ENCODE measurements at places on chromosomes 2 and 18. TPM values are rescaled to one million over a fixed set of nuclear protein-coding genes. Genes with fewer than 3 reads are reported as not detected.
A peak's percentile ranks its signal among the peaks of the same experiment; 100 is the strongest.

DNA sequence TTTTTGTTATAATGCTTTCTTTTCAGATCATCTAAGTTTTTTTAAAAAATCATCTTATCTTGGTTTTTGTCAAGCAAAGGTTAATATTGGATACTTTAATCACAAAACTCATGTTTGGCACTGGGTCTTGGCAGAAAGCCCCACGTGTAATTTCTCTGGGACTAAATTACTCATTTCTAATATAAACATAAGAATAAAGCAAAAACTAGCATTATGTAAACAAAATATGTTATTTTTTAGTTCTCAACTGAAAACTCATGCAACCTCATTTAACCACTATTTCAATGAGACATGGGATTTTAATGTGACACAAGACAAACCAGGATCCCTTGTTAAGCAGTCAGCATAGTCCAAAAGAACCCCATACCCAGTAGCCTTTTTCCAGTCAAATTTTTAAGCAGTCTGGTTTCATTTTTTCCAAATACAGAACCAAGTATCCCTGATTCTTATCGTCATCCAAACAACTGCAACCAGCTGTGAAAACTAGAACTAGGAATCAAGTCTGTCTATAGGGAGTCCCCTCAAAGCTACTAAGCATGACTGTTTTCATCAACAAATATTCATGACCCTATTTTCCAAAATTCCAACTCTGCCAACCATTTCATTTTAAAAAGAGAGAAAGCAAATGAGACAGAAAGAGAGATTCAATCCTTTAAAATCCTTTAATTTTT, 27.1 kb downstream of the PID1 start:
- H3K27me3 ChIP-seq = no peaks in the 10 kb centered on the region
- no peaks in the 10 kb centered on the region for H3K4me1 ChIP-seq
- H3K27ac ChIP-seq = no peak overlapping the region
- DNase-seq = peak; percentile 24
- no peak overlapping the region for H3K4me3 ChIP-seq

DNA sequence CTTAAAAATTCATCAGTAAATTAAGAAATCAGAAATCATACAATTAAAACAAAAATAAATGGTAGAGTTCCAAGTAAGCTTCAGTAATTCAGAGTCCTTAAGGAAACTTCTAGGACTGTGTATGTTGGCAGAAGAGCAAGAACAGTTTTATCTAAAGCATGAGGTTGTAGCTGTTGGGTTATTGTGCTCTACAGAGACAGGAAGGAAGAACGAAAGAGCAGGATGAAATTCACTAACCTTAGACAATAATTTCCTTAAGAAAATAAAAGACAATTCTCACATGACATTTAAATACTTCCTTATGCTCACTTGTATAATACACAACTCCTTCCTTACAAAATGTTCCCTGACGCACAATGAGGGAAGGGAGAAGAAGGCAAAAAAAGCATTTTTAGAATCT, 133.4 kb downstream of the STK39 start:
- H3K4me1 ChIP-seq = no peaks in the 10 kb centered on the region
- H3K4me3 ChIP-seq = no peak overlapping the region
- H3K27ac ChIP-seq = no peak overlapping the region
- DNase-seq = no peak

DNA sequence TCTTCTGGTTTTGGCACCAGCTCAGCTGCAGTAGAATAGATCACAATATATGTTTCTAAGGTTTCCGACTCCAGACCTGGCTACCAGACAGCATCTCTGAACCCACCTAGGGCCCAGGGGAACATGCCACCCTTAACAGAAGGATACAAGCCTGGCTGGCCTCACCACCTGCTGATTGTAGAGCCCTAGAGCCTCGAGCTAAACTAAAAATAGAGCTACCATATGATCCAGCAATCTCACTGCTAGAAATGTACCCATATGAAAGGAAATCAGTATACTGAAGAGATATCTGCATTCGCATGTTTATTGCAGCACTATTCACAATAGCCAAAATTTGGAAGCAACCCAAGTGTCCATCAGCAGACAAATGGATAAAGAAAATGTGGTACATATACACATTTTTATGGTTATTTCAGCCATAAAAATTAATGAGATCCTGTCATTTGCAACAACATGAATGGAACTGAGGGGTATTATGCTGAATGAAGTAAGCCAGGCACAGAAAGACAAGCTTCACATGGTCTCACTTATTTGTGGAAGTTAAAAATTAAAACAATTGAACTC, 242.4 kb upstream of the SLC39A10 start:
- H3K27ac ChIP-seq = no peak overlapping the region
- no peak for DNase-seq
- no peaks in the 10 kb centered on the region for H3K4me1 ChIP-seq

CD302 gene
- 57.0 TPM for total RNA-seq

GRCh38 chr2:208013285-208014178, 11.8 kb downstream of the PLEKHM3 start:
- H3K27ac ChIP-seq = peak overlapping the region; percentile 63
- no peaks in the 10 kb centered on the region for H3K36me3 ChIP-seq
- peak; percentile 84 for DNase-seq
- peaks cover 31% of the 10 kb centered on the region for H3K4me1 ChIP-seq

CFAP53 gene
- 1.2 TPM for total RNA-seq

DYSF gene
- 14.6 TPM for total RNA-seq

PLEKHH2 gene
- 5.1 TPM for total RNA-seq

DNA sequence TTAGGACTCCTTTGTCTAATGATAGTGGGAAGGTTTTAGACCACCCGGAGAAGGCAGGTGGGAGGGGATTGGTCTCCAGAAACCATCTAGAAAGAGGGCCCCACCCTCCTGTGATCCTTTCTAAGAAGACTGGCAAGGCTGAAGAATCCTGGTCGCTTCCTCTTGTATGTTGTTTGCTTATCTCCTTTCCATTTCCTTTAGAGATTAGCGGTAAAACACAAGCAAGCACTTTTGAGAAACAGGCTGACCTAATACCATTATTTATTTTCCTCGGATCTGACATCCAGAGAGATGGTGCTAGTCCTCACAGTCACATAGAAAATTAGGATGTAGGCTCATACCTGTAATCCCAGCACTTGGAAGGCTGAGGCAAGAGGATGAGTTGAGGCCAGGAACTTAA, 45.2 kb upstream of the SPRED2 start:
- no peak overlapping the region for H3K27ac ChIP-seq
- no peak overlapping the region for H3K4me3 ChIP-seq
- H3K36me3 ChIP-seq = no peaks in the 10 kb centered on the region
- H3K27me3 ChIP-seq = no peaks in the 10 kb centered on the region
- DNase-seq = no peak
- H3K4me1 ChIP-seq = no peaks in the 10 kb centered on the region

DNA sequence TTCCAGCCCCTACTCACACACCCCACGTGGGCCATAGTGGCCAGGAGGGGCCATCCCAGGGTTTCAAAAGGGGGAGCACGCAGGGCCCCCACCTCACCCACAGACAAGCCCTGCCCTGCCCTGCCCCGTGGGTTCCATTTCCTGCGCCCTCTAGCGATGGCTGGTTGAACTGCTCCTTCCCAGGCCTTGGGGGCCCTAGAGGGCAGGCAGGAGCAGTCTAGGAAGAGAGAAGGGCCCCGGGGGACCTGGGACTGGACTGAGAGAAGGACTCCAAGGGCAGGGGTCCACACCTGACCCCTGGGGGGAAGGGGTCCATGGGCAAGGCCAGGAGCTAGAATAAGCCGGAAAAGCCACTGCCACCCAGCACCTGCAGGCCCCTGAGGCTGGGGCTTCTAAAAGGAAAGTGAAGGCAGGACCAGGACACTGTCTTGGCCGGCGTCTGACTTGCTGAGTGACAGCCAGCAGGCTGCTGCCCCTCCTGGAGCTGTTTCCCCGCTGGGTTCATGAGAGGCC, 10.1 kb downstream of the CYP26B1 start:
- H3K27me3 ChIP-seq = no peaks in the 10 kb centered on the region
- no peak overlapping the region for H3K4me3 ChIP-seq
- H3K4me1 ChIP-seq = no peaks in the 10 kb centered on the region
- peak; percentile 57 for DNase-seq
- no peak overlapping the region for H3K27ac ChIP-seq

DNA sequence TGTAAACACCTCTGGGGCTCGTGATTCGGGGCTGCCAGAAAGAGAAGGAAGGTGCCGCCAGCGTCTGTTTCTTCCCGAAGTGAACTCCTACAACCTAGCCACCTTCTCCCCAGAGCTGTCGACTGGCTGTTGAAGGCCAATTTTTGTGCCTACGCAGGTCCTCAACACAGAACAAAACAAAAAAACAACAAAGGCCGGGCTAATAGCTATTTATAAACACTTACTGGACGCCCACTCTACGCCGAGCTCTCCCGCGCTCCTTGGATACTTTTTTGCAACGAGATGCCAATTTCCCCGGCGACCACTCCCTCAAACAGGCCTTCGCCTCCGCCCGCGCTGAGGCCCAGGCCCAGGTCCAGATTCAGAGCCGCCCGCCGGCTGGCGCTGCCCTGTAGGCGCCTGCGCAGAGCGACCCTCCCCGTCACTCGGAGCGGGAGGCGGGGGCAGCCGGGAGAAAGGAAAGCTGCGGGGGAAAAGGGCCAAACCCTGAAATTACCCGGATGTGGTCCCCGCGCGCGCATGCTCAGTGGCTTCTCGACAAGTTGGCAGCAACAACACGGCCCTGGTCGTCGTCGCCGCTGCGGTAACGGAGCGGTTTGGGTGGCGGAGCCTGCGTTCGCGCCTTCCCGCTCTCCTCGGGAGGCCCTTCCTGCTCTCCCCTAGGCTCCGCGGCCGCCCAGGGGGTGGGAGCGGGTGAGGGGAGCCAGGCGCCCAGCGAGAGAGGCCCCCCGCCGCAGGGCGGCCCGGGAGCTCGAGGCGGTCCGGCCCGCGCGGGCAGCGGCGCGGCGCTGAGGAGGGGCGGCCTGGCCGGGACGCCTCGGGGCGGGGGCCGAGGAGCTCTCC, at the start of gene SMAD4:
TSS of gene SMAD4 (plus strand) at position 520 of the 843 bp plus-strand sequence. CDS start 16,834 bp downstream, outside the sequence.
- H3K4me1 ChIP-seq = peaks cover 62% of the 10 kb centered on the region
- peaks cover 6% of the 10 kb centered on the region for H3K36me3 ChIP-seq
- no peaks in the 10 kb centered on the region for H3K27me3 ChIP-seq
- H3K4me3 ChIP-seq = peak within 1 kb of the TSS; percentile 57
- peak; percentile 98 for DNase-seq
- peak within 1 kb of the TSS; percentile 99 for H3K27ac ChIP-seq

DNA sequence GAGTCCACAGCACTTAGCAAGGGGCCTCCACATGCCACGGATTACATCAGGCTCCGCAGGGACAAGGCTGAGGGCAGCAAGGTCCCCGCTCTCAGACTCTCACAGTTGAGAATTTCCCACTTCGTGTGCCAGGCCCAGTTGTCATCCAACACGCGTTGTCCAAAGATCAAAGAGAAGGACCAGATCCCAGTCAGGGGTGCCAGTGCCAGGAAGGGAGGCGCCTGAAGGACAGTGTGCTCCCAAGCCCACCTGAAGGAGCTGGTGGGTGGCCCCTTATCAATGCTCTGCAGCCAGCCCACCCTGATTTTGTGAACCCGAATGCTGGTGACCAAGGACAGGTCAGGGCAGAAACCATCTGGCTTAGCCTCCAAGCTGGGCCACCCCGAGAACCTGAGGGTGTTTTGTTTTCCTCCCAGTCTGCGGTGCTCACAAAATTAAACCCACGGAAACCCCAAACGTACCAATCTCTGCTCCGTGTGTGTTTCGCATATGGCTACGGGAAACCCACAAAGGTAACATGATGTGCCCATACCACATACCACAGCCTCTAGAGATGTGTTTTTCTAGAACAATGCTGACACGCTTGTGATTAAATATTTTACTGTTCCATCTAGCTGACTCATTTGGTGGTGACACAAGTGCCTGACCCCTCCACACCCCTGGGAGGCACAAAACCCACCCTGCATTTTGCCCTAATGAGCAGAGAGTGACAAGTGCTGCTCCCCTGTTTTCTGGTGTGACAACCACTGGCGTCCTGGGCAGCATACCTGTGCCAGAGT, 24.5 kb downstream of the CRACDL start:
- H3K36me3 ChIP-seq = no peaks in the 10 kb centered on the region
- peaks cover 12% of the 10 kb centered on the region for H3K4me1 ChIP-seq
- no peak overlapping the region for H3K27ac ChIP-seq

DNA sequence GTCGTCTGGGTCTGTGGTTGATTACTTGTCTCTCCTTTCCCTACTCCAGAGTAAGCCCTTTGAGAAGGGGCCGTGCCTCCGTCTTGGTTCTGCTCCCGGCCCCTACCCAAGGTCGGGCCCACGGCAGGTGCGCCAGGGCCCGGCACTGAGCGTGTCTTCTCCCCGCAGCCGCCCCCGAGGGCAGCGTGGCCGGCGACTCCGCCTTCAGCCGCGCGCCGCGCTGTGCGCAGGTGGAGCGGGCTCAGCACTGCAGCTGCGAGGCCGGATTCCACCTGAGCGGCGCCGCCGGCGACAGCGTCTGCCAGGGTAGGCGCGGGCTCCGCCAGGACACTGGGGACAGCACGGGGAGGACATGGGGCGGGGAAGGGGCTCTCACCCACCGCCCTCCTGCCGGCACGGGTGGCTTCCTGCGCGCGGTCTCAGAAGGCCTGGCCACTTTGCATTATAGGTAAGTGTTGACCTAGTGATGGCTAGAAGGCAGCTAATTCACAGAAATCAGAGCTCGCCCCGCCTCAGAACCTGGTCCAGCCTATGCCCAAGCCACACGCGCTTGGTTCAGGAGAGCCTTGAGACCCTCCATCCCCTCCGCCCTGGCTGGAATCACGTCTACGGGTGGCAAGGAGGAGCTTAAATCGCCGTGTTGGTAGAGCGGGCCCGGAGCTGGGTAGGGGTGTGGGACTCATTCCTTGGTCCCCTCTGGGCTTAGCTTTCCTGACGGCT, 43.5 kb downstream of the FBLN7 start:
- no peak overlapping the region for H3K27ac ChIP-seq
- H3K36me3 ChIP-seq = no peaks in the 10 kb centered on the region
- peaks cover 13% of the 10 kb centered on the region for H3K27me3 ChIP-seq
- DNase-seq = no peak
- H3K4me3 ChIP-seq = no peak overlapping the region
- no peaks in the 10 kb centered on the region for H3K4me1 ChIP-seq
